GM23338 (cell line): ENCODE measurements at places on chromosomes 5 and 9. TPM values are rescaled to one million over a fixed set of nuclear protein-coding genes. Genes with fewer than 3 reads are reported as not detected.
A peak's percentile ranks its signal among the peaks of the same experiment; 100 is the strongest.

ISOC1 gene
- total RNA-seq, result 31.5 and 33.7 TPM in 2 replicates

TXNDC8 gene
- total RNA-seq, result not detected in 2 replicates

- DNase-seq, result no peak
Observed at GRCh38 chr9:107481035-107481434, 8.5 kb downstream of the KLF4 start.

MARCHF11 gene
- 0.17 and 1.4 TPM in 2 replicates for total RNA-seq

DNA sequence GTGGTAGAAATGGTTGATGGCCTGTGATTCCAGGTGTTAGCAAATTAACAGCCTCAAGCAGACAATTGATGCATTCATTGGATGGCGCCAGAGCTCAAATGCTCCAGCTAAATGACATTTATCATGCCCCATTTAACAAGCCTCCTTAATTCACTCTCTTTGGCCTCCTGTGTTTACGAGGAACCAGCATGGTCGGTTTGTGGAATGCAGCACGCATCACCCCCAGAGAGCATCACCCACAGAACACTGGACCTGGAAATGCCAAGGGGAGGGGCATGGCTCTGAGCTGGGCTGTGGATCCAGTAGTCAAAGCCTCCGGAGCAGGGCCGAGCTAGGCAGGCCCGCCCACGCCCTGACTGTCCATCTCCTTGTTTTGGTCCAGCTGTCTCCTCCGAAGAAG is 434.0 kb downstream of the GADD45G start:
- peak; percentile 4 for DNase-seq

MIER3 gene
- total RNA-seq, result 32.7 and 36.3 TPM in 2 replicates

ARSI gene
- 6.9 and 7.1 TPM in 2 replicates for total RNA-seq

- DNase-seq, result no peak
Observed at GRCh38 chr5:38465702-38466423, 90.6 kb downstream of the LIFR start.

DNA sequence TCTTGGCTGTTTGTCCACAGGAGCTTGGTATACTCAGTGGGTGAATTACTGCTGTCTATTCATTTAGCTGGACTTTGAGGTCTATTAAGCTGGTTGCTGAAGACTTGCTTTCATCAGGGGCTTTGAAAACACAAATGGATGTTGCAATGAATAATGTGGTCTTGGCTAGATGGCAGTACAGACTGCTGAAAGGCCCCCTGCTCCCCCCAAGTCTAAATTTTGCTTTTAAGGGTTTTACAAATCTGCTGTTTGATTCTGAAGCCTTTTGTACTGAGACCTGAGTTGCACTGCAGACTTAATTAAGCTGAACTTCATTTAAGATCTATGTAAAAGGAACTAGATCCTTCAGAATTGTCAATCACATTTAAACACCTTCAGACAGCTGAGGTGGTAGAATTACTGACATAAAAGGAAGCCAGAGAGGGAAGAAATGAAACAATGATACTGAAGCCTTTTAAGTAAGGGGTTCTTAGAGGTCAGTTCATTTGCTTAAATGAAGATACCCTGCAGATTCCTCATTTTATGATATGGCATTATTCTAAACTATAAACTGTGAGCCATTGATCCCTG is 37.3 kb downstream of the KCTD16 start:
- DNase-seq, result no peak

IFNK gene
- total RNA-seq, result not detected in 2 replicates

GRCh38 chr5:136754216-136754615 is 388.9 kb upstream of the TRPC7 start:
- DNase-seq, result no peak

DNA sequence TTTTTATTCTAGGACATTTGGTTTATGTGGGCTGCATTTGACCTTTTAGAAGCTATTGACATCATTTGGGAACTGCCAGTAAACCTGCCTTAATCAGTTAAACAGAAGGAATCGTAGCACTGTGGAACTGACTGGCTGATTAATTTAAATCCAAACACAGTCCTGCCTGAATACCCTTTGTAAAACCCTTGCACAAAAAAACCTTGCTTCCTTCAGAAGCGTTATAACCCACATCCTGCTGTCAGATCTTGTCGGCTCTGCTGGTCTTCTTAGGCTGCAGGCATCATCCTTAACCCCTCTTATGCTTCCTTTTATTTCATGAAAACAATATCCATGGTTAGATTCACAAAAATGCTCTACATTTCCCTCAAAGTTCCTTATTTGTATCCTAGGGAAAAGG is 46.3 kb downstream of the PAM start:
- no peak for DNase-seq

PLCXD3 gene
- total RNA-seq, result 0.03 TPM in 1 of 2 replicates, not detected in the other

DNA sequence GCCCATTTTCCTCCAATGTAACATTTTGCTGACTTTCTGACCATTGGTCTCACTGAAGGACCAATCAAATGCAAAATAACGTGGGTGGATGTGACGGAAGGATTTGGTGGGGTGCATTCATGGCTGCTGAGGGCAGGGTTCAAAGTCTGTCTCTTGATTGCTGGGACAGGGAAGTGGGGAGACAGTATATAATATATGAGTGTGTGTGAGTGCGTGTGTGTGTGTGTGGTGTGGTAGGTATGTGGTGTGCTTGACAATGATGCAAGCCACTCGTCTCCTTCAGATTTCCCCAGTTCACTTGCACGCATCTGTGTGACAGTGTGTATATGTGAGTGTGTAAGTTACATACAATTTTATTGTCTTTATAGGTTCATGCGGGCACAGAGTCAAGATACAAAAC is 477.3 kb downstream of the DIRAS2 start:
- no peak for DNase-seq

- no peak for DNase-seq
Observed at GRCh38 chr5:175235251-175235960, 208.6 kb downstream of the DRD1 start.

DNA sequence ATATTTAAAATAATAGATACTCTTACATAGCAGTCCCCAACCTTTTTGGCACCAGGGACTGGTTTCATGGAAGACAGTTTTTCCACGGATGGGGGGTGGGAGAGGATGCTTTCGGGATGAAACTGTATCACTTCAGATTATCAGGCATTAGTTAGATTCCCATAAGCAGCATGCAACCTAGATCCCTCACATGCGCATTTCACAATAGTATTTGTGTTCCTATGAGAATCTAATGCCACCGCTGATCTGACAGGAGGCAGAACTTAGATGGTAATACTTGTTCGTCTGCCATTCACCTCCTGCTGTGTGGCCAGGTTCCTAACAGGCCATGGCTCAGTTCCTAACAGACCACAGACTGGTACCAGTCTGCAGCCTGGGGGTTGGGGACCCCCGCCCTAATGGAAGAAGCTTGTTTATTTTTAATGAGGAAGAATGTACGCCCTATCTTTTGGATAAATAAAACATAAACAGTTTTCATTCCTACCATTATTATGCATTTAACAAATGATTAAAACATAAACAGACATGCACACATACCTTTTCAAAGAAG is 187.7 kb downstream of the ZSWIM6 start:
- no peak for DNase-seq

- no peak for DNase-seq
Observed at GRCh38 chr9:134167530-134167931, 3.2 kb upstream of the RNU6ATAC start.

GRCh38 chr5:59296317-59297264 is 596.9 kb downstream of the PDE4D start:
- no peak for DNase-seq

COL23A1 gene
- total RNA-seq, result 6.8 and 8.2 TPM in 2 replicates

PCDHGC5 gene
- 0.54 and 1.5 TPM in 2 replicates for total RNA-seq
